Activated CD8-positive, alpha-beta T cell treated with anti-CD3 and anti-CD28 coated beads for 36 hours (primary cell): ENCODE measurements at places on chromosomes 12 and 14. TPM values are rescaled to one million over a fixed set of nuclear protein-coding genes. Genes with fewer than 3 reads are reported as not detected.
A peak's percentile ranks its signal among the peaks of the same experiment; 100 is the strongest.

The KRT75 gene
- total RNA-seq: not detected

DNA sequence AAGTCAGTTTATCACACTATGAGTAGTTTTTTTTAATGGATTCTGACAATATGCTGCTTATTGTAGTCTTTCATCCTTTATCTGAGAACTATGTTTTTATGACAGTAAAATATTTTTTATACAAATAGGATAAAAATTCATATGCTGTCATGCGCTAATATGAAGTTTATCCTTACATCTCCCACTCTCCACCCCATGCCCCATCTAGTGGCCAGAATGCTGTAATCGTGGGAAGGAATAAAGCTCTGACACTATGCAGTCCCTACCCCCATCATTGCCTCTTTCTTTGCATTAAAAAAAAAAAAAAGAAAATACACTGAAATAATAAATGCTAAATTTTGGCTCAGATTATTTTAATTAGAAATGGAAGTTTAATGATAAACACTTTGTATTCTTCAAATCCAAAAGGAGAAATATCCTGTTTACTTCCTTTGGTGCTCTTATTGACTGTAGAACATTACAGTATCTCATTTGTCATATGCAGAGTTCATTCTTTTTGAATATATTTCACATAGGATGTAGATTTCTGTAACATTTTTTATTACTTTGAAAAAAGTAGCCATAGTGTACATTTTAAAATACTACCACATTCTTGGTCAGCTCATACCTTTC is 145.9 kb upstream of the SLCO1C1 start:
- H3K4me3 ChIP-seq: no peak overlapping the region
- no peaks in the 10 kb centered on the region for H3K4me1 ChIP-seq
- no peaks in the 10 kb centered on the region for H3K27me3 ChIP-seq
- DNase-seq: no peak
- no peak overlapping the region for H3K27ac ChIP-seq

The TTC7B gene
- 7.8 TPM for total RNA-seq

- no peaks in the 10 kb centered on the region for H3K36me3 ChIP-seq
- H3K27ac ChIP-seq: no peak overlapping the region
- H3K4me1 ChIP-seq: no peaks in the 10 kb centered on the region
- no peak for DNase-seq
- H3K4me3 ChIP-seq: no peak overlapping the region
These were observed 7.7 kb downstream of the TBX3 start for GRCh38 chr12:114676142-114676741.

DNA sequence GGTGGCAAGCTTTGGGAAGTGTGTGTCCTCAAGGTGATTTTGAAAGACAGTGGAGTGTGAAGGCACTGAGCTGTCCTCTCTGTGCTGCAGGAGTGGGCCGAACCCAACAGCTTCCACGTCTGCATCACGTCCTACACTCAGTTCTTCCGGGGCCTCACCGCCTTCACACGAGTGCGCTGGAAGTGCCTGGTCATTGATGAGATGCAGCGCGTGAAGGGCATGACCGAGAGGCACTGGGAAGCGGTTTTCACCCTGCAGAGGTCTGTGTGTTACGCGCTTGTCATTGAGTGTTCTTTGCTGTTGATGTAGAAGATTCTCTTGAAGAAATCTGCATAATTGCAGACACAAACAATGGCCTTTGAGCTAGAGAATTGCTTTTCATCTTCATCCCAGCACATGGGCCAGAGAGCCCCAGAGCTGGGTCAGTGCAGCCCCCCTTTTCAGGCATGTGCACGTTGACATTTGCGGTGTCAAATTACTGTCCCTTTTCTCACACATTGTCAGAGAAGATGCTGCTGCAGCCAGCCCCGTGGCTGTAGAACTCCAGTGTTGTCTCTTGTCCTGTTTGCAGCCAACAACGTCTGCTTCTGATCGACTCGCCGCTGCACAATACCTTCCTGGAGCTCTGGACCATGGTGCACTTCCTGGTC is 63.3 kb downstream of the EP400 start:
- DNase-seq: no peak
- no peak overlapping the region for H3K4me3 ChIP-seq
- no peaks in the 10 kb centered on the region for H3K27me3 ChIP-seq
- peaks cover 38% of the 10 kb centered on the region for H3K36me3 ChIP-seq
- no peaks in the 10 kb centered on the region for H3K4me1 ChIP-seq

The DHRS2 gene
- total RNA-seq: 3.3 TPM

GRCh38 chr12:793037-793436 is 40.7 kb downstream of the WNK1 start:
- H3K36me3 ChIP-seq: peaks cover 30% of the 10 kb centered on the region
- no peaks in the 10 kb centered on the region for H3K27me3 ChIP-seq
- peak overlapping the region; percentile 92 for H3K27ac ChIP-seq
- H3K4me1 ChIP-seq: peaks cover 94% of the 10 kb centered on the region

DNA sequence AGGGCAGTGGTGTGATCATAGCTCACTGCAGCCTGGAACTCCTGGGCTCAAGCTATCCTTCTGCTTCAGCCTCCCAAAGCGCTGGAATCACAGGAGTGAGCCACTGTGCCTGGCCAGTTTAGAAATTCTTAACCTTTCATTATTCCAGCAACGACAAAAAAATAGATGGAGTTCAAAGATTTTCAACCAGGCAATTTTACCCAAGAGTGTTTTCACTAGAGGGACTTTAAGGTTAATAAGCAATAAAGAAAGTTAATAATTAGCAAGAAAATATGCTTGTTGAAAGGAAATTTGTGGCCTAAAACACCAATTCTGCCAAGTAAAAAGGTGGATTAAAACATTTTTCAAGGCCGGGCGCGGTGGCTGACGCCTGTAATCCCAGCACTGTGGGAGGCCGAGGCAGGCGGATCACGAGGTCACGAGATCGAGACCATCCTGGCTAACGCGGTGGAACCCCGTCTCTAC is 14.8 kb downstream of the CDKL1 start:
- H3K27ac ChIP-seq: no peak overlapping the region
- H3K4me3 ChIP-seq: no peak overlapping the region
- no peak for DNase-seq
- no peaks in the 10 kb centered on the region for H3K4me1 ChIP-seq
- H3K27me3 ChIP-seq: no peaks in the 10 kb centered on the region

DNA sequence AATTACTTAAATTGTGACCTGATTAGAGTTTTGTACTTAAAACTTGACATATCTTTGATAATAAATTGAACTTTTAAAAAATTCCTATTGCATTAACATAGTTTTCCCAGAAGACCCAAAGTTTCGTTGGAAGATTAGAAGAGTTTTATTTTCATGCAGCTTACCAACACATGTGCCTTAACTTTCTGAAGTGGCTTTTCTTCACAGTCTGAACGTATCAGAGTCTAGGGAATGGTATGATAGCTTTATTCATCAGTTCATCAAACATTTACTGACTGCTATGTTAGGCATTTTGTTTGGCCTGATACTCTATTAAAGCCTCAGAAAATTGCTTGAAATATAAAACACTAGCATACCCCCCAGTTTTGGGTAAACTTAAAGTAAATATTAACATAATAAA is 65.2 kb downstream of the MARK3 start:
- no peak overlapping the region for H3K4me3 ChIP-seq
- H3K27ac ChIP-seq: no peak overlapping the region
- peaks cover 23% of the 10 kb centered on the region for H3K4me1 ChIP-seq
- no peaks in the 10 kb centered on the region for H3K27me3 ChIP-seq
